Activated naive CD8-positive, alpha-beta T cell treated with anti-CD3 and anti-CD28 coated beads for 36 hours (primary cell): ENCODE measurements at places on chromosomes 2 and 18.

DNA sequence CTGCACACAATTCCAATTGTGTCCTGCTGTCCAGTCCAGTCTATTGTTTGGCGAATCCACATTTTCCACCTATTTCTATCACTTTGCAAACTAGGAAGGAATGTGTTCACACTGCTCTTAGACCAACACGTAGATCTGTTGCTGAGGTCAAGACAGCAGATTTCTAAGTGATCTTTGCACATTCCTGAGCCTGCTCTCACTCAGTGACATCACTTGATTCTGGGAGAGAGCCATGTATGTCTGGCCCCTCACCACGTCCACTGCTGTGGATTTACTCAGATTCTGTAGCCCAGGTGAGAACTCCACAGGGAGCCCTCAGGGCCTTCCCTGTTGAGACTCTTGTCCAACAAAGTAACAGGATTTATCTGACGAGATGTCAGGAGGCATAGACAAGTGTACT, 317.2 kb downstream of the TSN start:
- no peak for DNase-seq

- no peak for DNase-seq
These were observed 22.4 kb upstream of the NRP2 start for GRCh38 chr2:205659922-205660321.

- DNase-seq = peak; percentile 73
These were observed 15.9 kb downstream of the POLI start for GRCh38 chr18:54284981-54285785.

DNA sequence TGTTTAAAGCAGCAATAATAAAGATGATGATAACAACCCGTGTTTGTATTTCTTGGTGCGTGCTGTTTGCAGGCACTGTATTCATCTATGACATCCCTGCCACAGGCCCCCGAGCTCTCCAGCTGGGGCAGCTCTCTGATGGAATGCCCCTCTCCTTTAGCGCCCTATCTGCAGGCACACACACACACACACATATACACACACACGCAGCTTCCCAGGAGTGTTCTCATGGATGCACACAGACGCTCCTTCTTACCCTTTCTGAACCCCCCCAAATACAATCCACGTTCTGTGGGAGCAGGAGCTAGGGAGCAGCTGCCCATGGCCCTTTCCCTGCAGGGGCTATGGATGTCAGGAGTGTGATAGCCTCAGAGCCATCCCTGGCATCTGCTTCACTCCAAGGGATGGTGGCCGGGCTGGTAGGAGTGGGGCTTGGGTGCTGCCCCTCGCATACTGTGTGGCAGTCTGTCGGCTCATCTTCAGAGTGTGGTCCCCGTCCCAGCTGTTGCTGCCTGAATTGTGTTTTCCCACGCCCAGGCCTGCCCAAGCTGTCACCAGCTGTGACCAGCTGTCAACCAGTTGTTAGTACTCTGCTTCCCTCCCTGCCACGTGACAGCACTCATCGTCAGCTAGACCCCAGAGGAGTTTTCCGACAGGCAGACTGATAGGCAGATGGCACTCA, 50.8 kb upstream of the MYCN start:
- no peak for DNase-seq

GRCh38 chr2:15714609-15715008, 122.9 kb downstream of the DDX1 start:
- no peak for DNase-seq

GRCh38 chr18:12028674-12029073, 47.4 kb downstream of the IMPA2 start:
- DNase-seq = no peak

GRCh38 chr2:112765251-112765650, 842 bp upstream of the CKAP2L start:
- no peak for DNase-seq

DNA sequence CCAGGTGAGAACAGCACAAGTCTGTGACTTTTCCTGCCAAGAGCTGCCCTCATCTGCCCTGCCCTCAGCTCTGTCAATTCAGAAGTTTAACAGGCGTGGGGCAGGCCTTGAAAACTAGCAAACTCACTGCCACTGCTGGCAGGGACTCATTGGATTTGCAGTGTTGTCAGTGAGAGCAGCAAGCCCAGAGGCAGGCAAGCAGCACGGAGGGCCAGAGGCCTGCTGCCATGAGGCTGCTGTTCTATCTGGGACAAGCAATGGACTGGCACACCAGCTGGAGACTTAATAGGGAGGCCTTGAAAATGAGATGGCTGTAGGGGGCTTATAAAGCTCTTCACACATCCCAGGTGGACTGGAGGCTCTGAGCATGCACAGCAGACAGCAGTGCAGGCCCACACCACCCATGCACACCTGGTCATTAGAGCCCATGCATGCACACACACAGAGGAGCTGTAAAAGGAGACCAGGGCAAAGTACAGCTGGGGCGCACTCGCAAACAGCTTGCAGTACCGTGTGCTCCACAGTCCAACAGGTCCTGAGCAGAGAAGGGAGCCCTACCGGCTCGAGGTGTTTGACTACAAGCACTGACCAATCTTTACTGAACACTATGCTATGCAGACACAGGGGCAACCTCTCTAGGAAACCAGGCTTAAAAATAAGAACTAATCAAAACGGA, 28.7 kb downstream of the MGAT4A start:
- DNase-seq = no peak

DNA sequence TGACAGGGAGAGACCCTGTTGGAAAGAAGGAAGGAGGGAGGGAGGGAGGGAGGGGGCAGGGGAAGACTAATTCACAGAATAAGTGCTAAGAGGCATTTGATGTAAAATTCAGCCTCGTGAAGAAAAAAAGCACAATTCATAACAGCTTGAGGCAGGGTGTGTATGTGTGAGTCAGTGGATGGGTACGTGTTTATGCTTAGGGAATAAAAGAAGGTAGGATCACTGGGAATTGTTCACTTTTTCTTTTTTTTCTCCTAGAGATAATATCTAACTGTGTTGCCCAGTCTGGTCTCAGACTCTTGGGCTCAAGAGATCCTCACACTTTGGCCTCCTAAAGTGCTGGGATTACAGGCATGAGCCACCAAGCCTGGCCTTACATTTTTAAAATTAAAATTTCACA, 39.2 kb downstream of the WDR33 start:
- no peak for DNase-seq

DNA sequence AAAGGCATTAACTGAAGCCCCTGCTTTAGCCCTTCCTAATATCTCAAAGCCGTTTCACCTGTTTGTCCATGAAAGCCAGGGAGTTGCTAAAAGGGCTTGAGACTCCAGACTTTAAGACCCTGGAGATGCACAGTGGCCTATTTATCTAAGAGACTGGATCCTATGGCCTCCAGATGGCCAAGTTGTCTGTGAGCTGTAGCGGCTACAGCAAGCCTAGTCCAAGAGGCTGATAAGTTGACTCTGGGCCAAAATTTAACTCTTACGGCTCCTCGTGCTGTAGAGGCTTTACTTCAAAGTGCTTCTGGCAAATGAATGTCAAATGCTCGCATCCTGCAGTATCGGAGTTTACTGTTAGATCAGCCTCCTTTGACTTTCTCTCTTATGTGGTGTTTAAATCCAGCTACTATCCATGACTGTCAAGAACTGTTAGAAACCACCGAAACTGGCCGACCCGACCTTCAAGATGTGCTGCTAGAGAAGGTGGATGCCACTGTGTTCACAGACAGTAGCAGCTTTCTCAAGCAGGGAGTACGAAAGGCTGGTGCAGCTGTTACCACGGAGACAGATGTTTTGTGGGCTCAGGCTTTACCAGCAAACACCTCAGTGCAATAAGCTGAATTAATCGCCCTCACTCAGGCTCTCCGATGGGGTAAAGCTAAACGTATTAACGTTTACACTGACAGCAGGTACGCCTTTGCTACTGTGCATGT, 336.7 kb upstream of the CNTNAP5 start:
- no peak for DNase-seq

DNA sequence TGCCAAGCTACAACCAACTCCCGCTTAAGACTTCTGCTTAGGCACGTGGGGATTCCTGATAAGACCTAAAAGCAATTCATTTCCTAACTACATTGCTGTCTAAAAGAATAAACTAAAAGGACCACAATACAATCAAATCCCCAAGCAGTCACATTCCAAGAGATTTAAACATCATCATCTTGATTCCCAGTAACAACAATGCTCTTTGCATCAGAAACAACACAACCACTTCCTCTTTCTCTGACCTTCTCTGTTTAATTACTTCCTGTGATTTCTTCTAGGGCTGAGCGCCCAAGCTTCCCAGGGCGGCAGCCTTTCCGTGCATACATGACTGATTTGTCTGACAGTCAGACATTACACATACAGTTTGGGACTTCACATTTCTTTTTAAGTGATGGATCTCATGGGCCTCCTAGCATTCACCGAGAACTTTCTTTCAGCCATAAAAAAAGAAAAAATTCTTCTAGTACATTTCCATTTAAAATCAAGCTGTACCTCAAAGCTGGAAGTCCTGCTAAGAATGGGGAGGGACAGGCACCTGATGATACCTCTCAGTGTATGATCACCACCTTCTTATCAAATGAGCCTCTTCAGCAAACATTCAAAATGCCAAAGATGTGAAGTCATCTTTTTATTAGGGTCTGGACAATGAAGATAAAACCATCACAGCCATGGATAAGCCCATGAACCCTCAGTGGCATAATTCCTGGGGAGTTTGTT, 11.5 kb downstream of the SPRED2 start:
- DNase-seq = no peak

GRCh38 chr2:153477636-153478288, 800 bp downstream of the RPRM start:
- no peak for DNase-seq

- no peak for DNase-seq
These were observed 89.7 kb upstream of the SEC11C start for GRCh38 chr18:59049721-59050660.

- DNase-seq = no peak
These were observed 128.0 kb downstream of the EPHA4 start for GRCh38 chr2:221444106-221444505.

- DNase-seq = no peak
These were observed 131.1 kb downstream of the ZBTB7C start for GRCh38 chr18:48278081-48278480.

- no peak for DNase-seq
These were observed 105.6 kb upstream of the NOL4 start for GRCh38 chr18:34330308-34330707.

- no peak for DNase-seq
These were observed 141.0 kb downstream of the ADCYAP1 start for GRCh38 chr18:1045658-1046057.

- no peak for DNase-seq
These were observed 43.0 kb downstream of the CROCC2 start for GRCh38 chr2:240948905-240949790.

- DNase-seq = no peak
These were observed 79.9 kb downstream of the GALNT14 start for GRCh38 chr2:31058096-31059035.

- DNase-seq = no peak
These were observed 9.6 kb upstream of the AQP4 start for GRCh38 chr18:26875040-26875654.

DNA sequence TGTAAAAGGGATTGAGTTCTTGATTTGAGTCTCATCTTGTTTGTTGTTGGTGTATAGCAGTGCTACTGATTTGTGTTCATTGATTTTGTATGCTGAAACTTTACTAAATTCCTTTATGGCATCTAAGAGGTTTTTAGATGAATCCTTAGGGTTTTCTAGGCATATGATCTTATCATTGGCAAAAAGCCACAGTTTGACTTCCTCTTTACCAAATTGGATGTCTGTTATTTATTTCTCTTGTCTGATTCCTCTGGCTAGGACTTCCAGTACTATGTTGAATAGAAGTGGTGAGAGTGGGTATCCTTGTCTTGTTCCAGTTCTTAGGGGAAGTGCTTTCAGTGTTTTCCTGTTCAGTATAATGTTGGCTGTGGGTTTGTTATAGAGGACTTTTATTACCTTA, 4.8 kb downstream of the ANKAR start:
- DNase-seq = no peak

DNA sequence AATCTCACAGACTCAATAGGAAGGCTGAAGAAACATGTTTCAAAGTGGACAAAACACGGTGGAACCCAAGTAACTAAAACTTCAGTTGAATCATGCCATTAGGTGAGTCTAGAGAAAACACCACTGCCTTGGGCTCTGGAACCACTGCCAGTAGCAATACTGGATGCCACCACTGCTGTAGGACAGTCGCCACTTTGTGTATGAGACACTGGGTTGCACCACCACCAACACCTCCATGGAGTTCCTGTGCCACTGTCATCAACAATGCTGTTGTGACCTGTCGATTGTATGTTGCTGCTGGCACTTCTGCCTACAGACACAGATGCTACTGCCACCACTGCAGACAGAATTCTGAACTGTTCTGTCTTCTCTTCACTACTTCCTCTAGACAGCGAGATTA, 686.7 kb downstream of the METTL4 start:
- DNase-seq = no peak
